Left ventricle myocardium superior (tissue), 1 donor: ENCODE measurements at places on chromosomes 16 and 17. TPM values are rescaled to one million over a fixed set of nuclear protein-coding genes. Genes with fewer than 3 reads are reported as not detected.

GRCh38 chr16:86798247-86799041 is 220.1 kb downstream of the FOXL1 start:
- DNase-seq = no peak

- peak; percentile 84 for DNase-seq
Measured at GRCh38 chr17:78127239-78127887, 1.2 kb downstream of the TMC6 start.

DNA sequence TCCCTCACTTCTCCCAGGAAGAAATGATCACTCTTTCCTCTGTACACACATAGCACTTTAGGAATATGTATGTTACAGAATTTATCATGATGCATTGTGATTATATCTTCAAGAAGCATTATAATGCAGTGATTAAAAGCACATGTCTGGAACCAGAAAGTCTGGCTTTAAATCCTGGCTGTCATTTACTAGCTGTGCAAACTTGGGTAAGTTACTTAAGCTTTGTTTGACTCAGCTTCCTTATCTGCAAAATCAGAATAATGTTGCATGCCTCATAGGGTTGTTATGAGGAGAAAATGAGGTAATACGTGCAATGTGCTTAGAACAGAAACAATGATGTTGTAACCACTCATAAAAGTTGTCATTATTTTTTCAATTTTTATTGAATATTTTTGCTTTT is 156.3 kb upstream of the ZKSCAN2 start:
- no peak for DNase-seq

TSR3 gene
- total RNA-seq = 55.9 TPM

CLEC19A gene
- not detected for total RNA-seq

- DNase-seq = no peak
Measured at GRCh38 chr16:74721716-74722115, 21.1 kb upstream of the MLKL start.

GRCh38 chr17:30981531-30982519 is 11.0 kb downstream of the RNF135 start:
- no peak for DNase-seq

- no peak for DNase-seq
Measured at GRCh38 chr17:67672592-67673335, 45.0 kb upstream of the NOL11 start.

CHST4 gene
- total RNA-seq = not detected

TP53TG3C gene
- total RNA-seq = 0.42 TPM

GRCh38 chr16:8892101-8892575 is 10.0 kb downstream of the LITAFD start:
- no peak for DNase-seq

SMURF2 gene
- total RNA-seq = 11.6 TPM

DNA sequence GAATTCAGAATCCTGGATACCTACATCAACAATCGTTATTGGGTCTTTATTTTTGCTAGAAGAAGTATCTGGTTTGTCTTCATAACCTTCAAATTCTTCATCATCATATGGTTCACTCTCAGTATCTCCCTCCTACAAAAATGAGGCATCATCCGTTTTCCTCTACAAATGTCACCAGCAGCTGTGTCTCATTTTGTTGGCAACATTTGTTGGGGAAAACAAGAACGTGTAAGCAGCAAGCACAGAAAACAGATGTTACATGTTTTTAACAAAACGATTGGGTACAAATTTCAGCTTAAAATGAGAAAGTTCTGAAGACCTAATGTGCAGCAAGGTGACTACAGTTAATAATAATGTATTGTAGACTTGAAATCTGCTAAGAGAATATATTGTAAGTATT is 8.7 kb downstream of the CCDC47 start:
- DNase-seq = no peak

DNA sequence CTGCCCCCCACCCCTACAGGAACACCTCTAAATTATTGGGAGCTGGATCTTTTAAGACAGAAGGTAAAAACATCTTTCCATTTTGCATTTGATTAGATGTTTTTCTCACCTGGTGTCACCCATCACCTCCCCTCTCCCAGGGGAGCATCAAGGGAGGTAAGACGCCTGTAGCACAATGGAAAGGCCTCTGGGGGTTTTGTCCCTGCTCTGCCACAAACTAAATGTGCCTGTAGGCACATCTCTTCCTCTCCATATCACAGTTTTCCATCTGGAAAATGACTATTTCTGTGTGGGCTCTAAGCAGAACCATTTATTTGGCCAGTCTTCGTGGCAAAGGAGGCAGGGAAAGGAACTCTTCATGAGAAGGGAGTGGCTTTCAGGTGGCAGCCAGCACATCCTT is 76.6 kb downstream of the GNAO1 start:
- no peak for DNase-seq

- peak; percentile 61 for DNase-seq
Measured at GRCh38 chr16:525520-526180, 1.9 kb upstream of the CAPN15 start.

- DNase-seq = peak; percentile 51
Measured at GRCh38 chr16:1152123-1152638, 725 bp upstream of the CACNA1H start.

- peak; percentile 43 for DNase-seq
Measured at GRCh38 chr17:47218896-47219430, 9.8 kb downstream of the MYL4 start.

GRCh38 chr16:31874366-31875111 is 932 bp downstream of the ZNF267 start:
- DNase-seq = no peak

- DNase-seq = no peak
Measured at GRCh38 chr17:65587534-65588180, 26.2 kb upstream of the AXIN2 start.

DNA sequence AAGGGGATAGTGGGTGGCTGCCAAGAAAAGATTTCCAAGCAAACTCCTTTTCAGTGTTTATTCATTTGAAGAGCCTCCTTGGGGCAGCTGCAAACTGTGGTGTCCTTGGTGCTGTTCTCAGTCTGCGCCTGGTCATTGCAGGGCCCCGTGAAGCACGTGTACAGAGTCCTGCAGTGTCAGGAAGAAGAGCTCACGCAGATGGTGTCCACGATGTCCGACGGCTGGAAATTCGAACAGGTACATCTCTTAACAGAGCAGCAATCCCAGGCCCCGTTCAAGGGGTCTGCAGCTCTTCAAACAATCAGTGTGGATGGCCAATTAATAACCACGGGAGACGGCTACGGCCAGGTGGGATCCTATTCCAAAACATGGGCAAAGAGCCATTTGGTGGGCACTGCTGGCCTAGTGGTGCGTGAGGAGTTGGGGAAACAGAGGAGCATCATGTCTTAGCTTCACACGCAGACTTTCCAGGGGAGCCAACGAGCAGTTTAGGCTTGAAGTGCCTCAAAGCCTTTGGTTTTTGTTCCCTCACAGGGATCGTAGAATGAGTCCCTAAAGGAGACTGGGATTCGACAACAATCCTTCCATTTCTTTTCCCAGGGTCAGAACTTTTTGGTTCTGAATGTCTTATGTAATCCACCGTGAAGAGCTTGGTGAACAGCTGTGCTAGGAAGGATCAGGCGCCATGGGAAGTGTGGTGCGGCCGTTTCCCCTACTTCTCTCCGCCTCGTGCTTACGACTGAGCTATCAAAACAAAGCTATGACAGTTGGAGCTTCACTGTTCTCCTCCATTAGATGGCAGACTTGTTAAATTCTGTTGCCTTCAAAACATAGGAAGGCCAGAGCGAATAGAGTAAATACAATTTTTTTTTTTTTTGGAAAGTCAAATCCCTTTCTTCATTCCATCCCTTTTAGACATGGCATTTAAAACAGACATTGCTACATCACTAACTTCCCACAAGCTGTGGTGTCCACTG is 12.6 kb downstream of the KCTD2 start:
- no peak for DNase-seq

- DNase-seq = no peak
Measured at GRCh38 chr17:34378664-34379101, 15.7 kb upstream of the CCL1 start.

DNA sequence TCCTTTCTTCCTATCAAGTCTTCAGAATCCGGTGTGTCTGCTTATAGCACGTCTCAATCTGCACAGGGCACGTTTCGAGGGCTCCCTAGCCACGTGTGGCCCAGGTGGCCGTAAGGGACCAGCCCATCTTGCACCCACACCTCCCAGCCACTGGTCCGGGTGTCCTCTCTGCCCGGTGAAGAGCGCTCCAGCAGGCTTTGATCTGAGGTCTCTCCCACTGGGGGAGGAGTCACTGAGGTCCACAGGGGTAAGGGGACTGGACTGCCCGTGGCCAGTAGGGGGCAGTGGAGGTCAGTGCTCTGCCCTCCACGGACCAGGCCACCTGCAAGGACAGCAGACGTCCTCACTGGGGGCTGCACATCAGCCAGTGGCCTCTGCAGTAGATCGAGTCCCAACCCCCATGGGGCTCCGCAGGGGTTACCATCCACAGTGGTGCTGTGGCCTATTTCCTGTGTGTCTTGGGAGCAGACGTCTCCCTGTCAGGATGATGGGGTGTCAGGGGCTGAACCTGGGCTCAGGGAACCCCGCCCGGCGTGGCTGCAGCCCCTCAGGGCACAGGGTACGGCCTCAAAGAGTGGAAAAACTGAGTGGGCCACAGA is 204.1 kb upstream of the CIBAR2 start:
- DNase-seq = peak; percentile 69

DNA sequence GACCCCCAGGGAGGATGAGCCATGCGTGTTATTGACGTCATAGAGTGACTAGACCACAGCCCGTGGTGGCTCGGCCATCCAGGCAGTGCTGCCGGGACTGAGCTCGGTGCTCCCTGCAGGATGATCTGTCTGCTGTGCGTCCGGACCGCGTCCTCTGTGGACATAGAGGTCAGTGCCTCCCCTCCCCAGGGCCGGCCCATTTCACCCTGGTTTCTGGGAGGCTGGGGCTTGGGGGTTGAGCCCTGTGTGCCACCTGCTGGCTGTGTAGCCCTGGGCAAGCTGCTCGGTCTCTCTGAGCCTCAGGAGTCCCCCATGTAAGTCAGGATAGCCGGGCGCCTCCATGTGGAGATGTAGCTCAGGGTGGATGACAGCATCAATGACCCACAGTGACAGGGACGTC is 8.3 kb downstream of the TSC2 start:
- DNase-seq = no peak

- no peak for DNase-seq
Measured at GRCh38 chr16:25023556-25023955, 8.4 kb upstream of the ARHGAP17 start.

- peak; percentile 84 for DNase-seq
Measured at GRCh38 chr17:50111673-50112655, 16.8 kb downstream of the PDK2 start.

DNA sequence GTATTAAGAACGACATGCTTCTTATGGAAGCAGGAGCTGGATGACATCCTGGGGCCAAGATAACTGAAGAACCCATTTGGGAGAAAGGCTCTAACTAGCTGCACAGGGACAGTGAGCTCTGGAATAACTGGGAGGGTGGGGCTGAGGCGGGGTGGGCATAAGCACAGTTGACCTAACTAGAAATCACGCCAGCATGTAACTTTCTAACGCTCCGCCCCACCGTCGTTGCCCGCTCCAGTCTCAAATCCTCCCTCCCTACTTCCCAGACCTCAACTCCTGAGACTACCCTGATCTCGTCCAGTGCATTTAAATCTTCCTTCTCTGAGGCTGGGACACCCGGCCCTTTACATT is 436 bp downstream of the PHB1 start:
- no peak for DNase-seq

ATAD5 gene
- 0.50 TPM for total RNA-seq

DNA sequence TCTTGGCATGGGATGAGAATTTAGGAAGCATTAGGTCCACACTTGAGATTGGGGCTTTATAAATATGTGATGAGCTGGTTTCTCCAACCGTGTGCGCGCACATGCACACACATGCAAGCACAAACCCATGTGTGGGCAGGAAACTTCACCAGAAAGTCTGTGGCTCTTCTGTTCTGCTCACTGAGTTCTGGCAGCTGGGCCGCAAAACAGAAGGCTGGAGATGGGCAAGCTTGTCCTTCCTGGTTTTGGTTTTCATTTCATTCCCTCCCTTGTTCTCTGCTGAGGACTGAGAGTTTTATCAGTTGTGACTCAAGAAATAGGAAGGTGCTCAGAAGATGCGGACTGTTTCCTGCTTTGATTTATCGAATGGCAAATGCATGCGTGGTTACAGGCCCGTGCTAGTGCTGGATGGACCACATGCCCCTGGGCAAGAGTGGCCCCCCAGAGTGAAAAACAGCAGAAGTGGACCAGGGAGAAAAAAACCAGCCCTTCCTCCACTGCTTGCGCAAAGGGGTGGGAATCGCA is 14.1 kb downstream of the MAP3K14 start:
- DNase-seq = peak; percentile 63

TAC4 gene
- not detected for total RNA-seq

KRTAP2-1 gene
- not detected for total RNA-seq

- DNase-seq = peak; percentile 62
Measured at GRCh38 chr17:6069539-6070429, at the start of gene WSCD1. WSCD1 (plus strand) TSS chr17:6070379; CDS start chr17:6080659, 10,280 bp downstream.

- DNase-seq = no peak
Measured at GRCh38 chr16:2231016-2231931, 5.0 kb upstream of the DNASE1L2 start.

DNA sequence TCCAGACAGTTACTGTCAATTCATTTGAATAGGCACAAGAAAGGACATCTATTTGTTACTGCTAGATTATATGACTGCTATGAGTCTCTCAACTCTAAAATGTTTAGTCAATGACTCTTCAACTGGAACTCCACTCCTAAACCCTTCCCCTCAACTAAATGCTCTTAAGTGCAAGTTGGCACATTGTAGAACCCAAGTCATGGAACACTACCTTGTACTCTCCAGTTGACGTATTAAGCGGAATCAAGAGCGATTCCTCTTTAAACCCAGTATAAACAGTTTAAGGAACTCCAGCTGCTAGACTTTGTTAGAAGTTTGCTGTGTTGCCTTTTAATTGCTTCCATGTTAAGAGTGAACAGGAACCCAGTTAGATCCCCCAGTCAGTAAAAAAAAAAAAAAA is 44.6 kb downstream of the STH start:
- DNase-seq = no peak

PLCG2 gene
- total RNA-seq = 5.2 TPM

- no peak for DNase-seq
Measured at GRCh38 chr16:17222871-17223401, 247.8 kb downstream of the XYLT1 start.

SLC12A3 gene
- not detected for total RNA-seq

DNA sequence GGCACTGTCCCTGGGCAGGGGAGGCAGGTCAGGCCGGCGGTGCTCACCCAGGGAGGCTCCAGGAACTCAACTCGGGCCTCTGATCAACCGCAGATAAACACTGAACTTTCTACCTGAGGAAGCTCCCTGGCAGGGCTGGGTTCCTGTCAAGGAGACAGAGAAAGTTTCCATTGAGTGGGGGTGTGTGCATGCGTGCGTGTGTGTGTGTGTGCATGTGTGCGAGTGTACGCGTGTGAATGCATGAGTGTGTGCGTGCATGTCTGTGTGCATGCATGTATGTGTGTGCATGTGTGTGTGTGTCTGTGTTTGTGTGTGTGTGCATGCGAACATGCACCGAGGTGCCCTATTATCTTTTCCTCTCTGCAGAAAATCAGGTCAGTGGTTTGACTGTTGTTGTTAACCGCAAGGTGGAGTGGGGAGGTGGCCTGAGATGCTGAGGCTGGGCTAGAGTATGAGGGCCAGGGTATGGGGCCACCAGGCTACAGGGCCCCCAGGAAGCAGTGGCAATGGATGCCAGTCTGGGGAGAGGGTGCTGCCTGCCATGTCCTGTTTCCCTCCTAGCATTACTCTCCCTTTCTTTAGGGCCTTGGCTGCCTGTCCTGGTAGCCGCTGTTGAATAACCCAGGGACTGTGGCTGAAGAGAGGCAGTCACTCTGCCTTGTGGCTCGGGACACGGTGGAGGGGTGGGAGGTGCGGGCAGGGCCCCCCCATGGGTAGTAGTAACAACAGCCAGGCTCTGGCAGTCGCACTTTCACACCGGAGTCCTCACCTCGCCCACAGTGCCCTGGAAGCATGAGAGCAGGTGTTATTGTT is 24.0 kb downstream of the CCR7 start:
- DNase-seq = no peak
